ENCODE measurements at places on chromosomes 3 and 15.

GRCh38 chr15:31486506-31486905 is 159.9 kb downstream of the KLF13 start:
- DNase-seq, result no peak

DNA sequence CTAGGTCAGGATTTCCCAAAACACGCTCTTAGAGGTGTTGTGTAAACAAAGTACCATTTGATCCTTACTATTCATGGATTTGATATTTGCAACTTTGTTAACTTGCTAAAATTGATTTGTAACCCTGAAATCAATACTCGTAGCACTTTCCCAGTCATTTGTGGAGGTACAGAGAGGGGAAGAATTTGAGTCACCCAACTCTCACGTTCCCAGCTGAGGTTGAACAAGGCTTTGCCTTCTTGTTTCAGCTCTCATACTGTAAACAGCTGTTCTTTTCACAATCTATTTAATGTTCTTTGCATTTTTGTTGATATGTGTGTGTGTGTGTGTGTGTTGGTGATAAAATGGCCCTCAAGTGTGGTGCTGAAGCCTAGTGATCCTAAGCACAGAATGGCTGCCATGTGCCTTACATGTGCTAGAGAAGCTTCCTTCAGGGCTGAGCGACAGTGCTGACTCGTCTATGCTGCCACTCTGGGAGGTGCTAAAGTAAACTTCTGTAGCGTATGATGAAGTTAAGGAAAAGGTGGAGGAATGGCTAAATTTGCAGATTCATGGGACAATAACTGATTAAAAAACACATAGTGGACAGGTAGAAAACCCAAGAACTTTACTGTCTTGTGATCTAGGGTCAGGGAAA is 173.2 kb downstream of the APBA2 start:
- no peak for DNase-seq

DNA sequence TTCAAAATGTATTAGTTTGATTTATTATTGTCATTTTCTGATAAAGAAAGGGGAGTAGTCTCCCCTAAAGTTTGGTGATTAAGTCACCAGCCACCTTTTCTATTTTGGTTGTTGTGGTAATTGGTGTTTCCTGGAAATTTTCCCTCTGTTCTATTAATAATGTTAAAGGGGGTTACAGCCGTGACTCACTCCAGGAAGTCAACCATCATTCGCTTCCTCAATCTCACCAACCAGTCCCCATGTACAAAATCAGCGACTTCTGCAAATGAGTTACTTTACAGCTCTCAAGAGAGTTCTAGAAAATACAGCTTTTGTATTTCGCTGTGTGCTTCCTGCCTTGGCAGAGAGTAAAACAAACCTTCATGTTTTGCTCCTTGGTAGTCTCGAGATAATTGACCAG is 285.1 kb downstream of the LPP start:
- DNase-seq, result peak; percentile 18

- no peak for DNase-seq
Measured at GRCh38 chr3:166127969-166128368, 290.7 kb upstream of the BCHE start.

- DNase-seq, result no peak
Measured at GRCh38 chr3:138494607-138494929, 60.2 kb downstream of the ESYT3 start.

- DNase-seq, result no peak
Measured at GRCh38 chr3:168077091-168077490, 18.6 kb downstream of the GOLIM4 start.

- DNase-seq, result no peak
Measured at GRCh38 chr3:97910931-97911351, 61.3 kb downstream of the RIOX2 start.

DNA sequence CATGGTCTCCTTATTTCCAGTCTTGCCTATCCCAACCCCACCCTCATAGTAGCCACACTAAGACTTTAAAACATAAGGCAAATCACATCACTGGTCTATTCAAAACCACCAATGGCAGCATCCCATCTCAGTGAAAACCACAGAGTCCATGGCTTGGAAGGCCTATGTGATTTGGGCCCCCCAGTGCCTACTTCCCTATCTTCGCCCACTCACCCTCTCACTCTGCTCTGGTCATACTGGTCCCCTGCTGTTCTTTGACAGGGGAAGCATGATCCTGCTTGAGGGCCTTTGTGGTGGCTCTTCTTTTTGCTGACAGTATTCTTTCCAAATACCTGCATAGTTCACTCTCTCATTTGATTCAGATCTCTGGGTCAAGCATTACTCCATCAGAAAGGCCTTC is 3.3 kb downstream of the GTF2A2 start:
- no peak for DNase-seq

DNA sequence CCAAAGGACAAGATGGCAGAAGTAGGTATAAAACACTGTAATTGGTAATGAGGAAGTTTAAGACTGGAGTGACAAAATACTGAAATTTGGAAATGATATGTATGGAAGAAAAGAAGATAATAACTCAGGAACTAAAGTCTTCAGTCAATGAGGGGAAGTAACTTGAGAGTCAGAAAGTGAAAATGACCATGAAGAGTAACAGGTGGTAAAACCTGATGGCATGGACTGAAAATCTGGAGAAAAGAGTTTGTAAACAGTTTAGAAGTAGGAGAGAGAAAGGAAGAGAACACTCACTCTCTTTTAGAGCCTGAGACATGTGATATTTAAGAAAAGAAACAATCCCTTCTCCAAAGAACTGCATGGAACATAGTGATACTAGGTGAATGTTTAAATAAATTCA is 387.9 kb downstream of the PYDC2 start:
- no peak for DNase-seq

DNA sequence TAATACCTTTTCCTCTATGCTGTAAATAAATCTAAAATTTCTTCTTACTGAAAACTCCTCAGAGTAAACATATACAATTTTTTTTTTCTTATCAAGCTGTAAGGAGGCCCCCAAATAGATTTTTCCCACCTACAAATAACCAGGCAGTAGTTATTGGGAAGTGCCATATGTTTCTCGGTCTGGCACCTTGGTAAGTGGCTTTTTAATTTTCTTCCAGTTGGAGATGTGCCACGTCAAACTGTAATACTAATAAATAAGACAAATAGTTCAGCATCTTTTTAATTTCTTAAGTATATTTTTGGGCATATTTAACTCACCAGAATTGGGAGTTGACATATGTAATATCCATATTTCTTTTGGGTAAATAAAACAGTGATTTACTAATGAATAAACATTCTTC is 346.3 kb downstream of the DIPK2A start:
- DNase-seq, result no peak

- DNase-seq, result no peak
Measured at GRCh38 chr15:65790694-65791334, 1.3 kb downstream of the DENND4A start.

- no peak for DNase-seq
Measured at GRCh38 chr15:71201477-71201876, 86.2 kb downstream of the THSD4 start.

GRCh38 chr3:42443292-42443691 is 32.9 kb upstream of the LYZL4 start:
- DNase-seq, result no peak

DNA sequence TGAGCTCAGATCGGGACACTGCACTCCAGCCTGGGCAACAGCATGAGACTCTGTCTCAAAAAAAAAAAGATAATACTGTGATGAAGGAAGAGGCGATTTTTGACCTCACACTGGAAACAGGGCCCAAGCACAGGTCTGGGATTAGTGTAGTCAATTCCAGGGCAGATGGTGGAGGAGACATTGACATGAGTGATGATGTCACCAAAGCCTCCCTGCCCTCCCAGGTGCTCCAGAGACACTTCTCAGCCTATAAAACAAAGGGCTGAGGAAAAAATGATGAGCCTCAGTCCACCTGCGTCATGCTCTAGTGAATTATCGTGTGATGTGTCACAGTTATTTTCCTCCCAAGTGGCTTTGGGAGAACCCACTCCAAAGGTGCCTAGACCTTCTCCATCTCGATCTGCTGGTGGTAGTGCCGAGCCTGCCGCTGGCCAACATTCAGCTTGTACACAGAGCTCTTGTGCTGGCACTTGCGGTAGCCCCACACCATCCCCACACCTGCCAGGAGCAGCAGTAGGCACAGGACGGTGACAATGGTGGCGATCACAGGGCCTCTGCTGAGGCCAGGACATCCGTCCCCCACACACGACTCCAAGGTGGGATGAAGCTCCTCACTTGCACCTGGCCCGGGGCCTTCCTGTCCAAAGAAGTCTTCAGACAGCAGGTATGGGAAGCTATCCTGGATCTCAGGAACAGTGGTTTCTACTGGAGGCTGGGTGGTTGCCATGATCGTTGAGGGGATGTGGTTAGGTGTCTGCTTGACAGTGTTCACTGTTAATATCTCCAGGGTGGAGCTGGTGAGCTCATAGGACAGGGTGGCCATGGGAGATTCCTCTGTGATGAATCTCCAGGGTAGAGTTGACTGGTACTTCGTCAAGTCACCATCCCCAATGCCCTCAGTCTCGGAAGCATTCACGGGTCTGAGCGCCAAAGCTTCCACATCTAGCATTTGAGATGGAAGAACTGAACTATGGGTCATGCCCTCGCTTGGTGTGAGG is 38.8 kb downstream of the CRTAP start:
- no peak for DNase-seq

- DNase-seq, result no peak
Measured at GRCh38 chr3:196962108-196962929, 6.3 kb downstream of the PIGZ start.

GRCh38 chr3:194749631-194750490 is 64.2 kb downstream of the FAM43A start:
- DNase-seq, result no peak

GRCh38 chr3:175103298-175103697 is 244.2 kb downstream of the NAALADL2 start:
- no peak for DNase-seq

GRCh38 chr3:50154840-50155490 is at the start of gene SEMA3F:
Gene SEMA3F (plus strand): TSS chr3:50155324. CDS start chr3:50159623, 4,299 bp downstream.
- peak; percentile 31 for DNase-seq

GRCh38 chr3:51397392-51397791 is 6.3 kb downstream of the RBM15B start:
- no peak for DNase-seq

GRCh38 chr3:116050311-116050915 is 394.9 kb downstream of the LSAMP start:
- no peak for DNase-seq

GRCh38 chr3:127745656-127746399 is 73.1 kb downstream of the ABTB1 start:
- no peak for DNase-seq

- DNase-seq, result no peak
Measured at GRCh38 chr15:64997745-64998375, 8.1 kb upstream of the SPG21 start.

DNA sequence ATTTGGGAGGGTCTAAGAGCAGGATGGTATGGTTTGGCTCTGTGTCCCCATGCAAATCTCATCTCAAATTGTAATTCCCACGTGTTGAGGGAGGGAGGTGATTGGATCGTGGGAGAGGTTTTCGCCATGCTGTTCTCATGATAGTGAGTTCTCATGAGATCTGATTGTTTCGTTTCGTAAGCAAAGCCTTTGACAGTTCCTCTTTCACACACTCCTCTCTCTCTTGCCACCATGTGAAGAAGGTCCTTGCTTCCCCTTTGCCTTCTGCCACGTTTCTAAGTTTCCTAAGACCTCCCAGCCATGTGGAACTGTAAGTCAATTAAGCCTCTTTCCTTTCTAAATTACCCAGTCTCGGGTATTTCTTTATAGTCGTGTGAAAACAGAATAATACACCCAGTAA is 553.7 kb downstream of the TAFA4 start:
- DNase-seq, result no peak

DNA sequence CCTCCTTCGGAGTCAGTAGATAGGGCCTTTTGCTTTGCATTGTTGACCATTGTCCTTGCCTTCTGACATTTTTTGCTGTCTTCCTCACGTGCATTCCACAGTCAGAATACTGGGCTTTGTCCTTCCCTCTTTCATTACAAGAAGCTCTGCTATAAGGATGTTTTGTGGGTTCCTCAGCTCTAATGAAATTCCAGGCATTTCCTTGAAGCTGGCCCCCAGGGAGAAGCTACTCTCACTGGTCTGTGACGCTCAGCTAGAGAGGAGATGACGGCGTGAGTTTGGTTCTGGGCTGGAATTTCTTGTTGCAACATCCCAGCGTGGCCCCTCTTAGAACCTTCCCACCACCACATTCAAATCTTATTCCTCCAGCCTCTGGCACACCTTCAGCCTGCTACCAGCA is 210.2 kb downstream of the TJP1 start:
- DNase-seq, result no peak

DNA sequence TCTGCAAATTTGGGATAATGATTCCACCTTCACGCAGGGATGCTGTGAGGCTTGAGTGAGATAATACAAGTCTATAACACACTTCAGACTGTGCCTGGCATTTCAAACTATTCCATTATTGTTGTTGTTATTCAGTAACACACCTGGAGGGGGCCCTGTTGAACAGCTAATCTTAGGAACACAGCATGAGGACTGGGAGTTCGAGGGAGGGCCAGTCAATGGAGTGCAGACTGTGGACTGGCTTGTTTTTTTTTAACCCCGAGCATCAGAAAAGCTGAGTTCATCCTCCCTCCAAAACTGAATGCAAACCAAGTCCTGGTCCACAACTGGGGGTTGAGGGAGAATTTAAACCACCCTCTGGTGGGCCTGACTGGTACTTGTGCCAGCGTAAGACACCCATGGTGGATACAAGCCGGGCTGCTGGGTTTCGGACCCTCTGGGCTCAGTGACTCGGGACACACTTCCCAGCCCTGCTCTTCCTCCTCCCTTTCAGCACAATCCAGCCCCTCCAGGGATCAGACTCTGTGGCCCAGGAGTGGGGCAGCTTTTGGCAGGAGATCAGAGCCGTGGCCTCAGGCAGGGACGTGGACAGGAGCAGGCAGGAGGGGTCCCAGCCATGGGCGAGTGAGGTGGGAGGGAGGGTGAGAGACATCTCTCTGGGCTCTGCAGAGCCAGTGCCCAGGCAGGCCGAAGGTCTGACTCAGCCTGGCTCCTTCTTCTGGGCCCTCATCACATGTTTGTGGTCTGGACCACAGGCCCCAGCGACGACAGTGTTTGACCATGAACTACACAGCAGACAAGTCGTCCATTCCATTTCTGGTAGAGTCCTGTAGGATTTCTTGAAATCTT is 36.3 kb upstream of the MEX3B start:
- no peak for DNase-seq

Measured in activated gamma-delta T cell treated with anti-CD3 and anti-CD28 coated beads, Interleukin-2, amount 50 U/mL, for 16 hours (primary cell).